ENCODE measurements at places on chromosomes 16 and 17.

DNA sequence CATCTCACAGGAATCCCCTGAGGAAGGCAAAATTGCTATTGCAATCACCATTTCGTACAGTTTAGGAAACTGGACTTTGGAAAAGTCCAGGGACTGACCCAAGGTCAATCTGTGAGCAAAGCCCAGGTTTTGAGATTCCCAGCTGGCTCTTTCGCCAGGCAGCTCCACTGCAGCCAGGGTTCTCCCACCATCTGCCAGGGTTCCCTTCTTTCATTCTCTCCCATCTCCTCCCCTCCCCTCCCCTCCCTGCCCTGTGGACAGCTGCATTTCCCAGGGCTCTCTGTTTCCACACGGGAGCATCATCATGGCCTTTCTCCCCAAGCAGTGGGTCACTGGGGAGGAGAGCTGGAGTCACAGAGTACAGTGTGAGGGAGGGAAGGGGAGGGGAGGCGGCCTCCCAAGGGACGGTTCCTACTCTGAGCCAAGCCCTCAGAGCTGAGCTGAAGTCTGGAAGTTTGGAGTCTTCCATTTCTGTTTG, 11.9 kb upstream of the GSDMA start:
- no peak for DNase-seq

DNA sequence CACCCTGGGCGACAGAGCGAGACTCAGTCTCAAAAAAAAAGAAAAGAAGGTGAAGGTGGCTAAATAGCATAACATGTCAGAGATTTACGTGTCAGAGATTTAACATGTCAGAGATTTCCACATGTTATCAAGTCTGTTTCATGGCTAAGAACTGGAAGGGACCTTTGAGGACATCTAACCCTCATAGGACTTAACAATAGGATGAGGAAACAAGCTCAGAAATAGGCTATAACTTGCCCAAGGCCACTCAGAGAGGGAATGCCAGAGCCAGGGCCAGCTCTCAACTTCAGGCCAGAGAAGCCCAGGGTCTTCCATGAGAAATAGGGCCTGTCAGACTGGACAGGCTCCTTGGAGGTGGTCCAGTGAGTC, 26.8 kb upstream of the ZNF629 start:
- DNase-seq: no peak

GRCh38 chr16:82379551-82379950, 209.5 kb upstream of the MPHOSPH6 start:
- no peak for DNase-seq

DNA sequence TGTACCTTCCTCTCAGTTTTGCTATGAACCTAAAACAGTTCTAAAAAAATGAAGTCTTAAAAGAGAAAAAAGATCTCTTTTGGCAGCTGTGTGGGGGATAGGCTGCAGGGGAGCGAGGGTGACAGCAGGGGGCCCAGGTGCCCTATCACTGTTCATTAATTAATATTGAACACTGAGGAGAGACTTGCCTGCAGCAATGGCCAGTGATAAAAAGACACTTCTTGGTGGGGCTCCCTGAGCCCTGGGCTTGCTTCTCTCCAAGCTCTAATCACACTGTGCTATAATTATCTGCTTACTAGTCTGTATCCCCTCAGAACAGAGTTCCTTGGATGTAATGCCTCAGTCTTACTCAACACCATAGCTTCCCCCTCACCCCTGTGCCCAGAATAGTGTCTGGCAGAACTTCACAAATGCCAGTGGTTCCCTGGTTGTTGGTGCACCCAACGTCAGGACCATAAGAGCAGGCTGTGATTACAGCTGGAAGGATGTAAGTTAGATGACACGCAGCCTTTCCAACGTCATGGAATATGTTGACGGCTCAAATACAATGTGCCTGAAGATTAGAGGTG, 52.0 kb upstream of the IRX6 start:
- DNase-seq: no peak

DNA sequence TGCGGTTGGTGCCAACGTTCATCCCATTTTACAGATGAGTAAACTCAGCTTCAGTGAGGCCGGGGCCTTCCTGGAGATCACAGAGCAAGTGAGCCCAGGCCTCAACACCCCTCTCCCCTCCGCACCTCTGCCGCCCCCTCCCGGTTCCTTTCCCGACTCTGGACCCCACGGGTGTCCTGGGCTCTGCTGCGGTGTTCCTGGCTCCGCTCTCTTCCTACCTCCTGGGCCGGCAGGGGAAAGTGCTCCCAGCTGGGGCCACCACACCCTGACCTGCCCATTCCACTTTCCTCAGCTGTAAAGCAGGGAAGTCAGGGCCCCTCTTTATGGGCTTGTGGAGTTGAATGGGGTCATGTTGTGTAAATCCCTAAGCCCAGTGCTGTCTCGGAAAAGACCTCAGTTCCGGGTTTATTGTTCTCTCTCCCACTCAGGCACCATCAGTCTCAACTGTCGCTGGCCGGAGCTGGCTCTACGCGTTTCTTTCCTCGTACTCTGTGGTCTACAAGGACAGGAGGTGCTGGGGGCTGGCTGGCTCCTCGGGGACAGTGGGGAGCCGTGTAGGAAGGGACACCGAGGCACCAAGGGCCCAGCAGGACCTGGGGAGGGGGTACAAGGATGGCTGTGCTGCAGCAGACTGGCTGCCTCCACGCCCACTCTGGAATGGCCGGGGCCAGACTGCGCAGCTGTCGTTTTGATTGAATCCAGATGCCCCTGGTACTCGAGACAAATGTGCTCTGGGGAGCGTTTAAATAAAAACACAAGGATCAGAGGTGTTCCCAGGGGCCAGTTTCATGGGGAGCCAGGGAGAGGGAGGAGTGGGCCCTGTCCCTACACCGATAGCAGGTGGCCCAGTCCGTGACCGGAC, 21.7 kb upstream of the ACSF3 start:
- DNase-seq: no peak

- DNase-seq: no peak
These were observed 138.1 kb downstream of the TRIM37 start for GRCh38 chr17:58968426-58969061.
